Stomach (tissue), 19 donors: ENCODE measurements at places on chromosomes 2 and 18. TPM values are rescaled to one million over a fixed set of nuclear protein-coding genes. Genes with fewer than 3 reads are reported as not detected.
A peak's percentile ranks its signal among the peaks of the same experiment; 100 is the strongest.

Gene CDCA7
- polyA plus RNA-seq = 1.9 TPM

Gene COL6A3
- polyA plus RNA-seq = 12.0 TPM

Gene SOX11
- polyA plus RNA-seq = 0.06 TPM

Gene TNS1
- 18.5 TPM for polyA plus RNA-seq

Gene PLB1
- 3.1 TPM for polyA plus RNA-seq

Gene PLA2R1
- polyA plus RNA-seq = 3.9 TPM

Gene CNTNAP5
- not detected for polyA plus RNA-seq

DNA sequence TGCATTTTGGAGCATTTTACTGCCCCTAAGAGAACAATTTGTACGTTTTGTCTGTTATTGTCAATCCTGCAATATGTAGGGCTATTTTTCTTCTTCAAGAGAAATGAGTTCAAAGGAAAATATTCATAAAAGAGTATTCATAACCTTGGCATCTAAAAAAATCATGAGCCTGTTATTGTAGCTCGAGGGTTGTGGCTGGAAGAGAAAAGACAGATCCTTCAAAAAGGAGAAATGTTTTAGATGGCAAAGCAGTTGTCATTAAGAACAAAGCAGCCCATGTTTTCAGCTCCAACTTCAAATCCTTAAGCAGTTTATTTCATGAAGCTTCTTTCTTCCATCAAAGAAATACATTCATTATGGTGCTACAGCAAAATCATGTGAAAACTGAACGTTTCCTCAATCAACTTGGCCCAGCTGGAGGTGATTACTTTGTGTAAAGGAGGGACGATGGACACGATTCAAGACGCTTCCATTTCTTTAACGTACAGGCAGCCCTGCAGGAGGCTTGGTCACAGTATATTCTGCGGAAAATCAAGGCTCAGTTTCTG is 31.4 kb downstream of the QPCT start:
- H3K4me1 ChIP-seq = no peaks in the 10 kb centered on the region
- no peak overlapping the region for H3K27ac ChIP-seq
- no peak overlapping the region for H3K4me3 ChIP-seq
- H3K27me3 ChIP-seq = no peaks in the 10 kb centered on the region

DNA sequence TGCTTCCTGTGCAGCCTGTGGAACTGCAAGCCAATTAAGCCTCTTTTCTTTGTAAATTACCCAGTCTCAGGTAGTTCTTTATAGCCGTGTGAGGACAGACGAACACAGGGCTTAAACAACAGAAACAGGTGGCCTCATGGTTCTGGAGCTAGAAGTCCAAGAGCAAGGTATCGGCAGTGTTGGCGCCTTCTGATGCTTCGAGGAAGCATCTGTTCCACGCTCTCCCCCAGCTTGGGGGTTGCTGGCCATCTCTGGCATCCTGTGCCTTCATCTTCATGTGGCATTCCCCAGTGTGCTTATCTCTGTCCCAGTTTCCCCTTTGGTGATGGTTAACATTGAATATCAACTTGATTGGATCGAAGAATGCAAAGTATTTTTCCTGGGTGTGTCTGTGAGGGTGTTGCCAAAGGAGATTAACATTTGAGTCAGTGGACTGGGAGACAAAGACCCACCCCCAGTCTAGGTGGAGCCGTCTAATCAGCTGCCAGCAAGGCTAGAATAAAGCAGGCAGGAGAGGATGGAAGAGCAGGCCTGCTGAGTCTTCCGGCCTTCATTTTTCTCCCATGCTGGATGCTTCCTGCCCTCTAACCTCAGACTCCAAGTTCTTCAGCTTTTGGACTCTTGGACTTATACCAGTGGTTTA is 287.6 kb downstream of the PHLPP1 start:
- H3K4me1 ChIP-seq = no peaks in the 10 kb centered on the region
- H3K36me3 ChIP-seq = no peaks in the 10 kb centered on the region
- DNase-seq = no peak
- no peaks in the 10 kb centered on the region for H3K27me3 ChIP-seq

DNA sequence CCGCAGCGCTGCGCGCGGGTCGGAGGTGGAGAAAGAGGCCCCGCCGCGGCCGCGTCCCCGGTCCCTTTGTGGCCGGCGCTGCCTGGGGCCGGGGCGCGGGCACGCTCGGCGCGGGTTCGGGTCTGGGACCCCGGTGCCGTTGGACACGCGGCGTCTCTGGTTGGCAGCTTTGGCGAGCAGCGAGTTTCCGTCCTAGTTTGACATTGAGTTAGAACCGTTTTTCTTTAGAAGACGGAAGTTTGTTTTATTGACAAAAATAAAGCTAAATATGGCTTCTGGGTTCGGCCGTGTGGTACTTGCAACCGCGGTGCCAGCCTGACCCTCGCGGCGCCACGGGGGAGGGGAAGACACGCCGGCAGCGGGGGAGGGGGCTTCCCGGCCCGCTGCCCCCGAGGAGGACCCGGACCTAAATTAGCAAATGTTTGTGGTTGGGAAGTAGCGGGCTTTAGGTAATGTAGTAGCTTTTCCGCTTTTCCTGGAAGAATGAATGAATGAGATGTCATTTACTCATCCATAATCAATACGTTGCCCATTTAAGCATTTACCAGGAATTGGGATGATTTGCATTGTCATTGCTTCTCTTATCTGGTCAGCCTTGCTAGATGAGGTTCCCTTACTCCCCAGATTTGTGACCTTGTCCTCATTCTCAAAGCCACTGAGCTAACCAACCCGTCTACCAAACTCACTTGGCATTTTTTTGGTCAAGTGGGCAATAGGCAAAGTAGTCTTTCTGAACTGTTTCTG is 530 bp downstream of the GALNT1 start:
- no peak for DNase-seq
- H3K4me1 ChIP-seq = peaks cover 33% of the 10 kb centered on the region
- no peaks in the 10 kb centered on the region for H3K27me3 ChIP-seq

GRCh38 chr2:99841749-99842148 is 300.6 kb downstream of the AFF3 start:
- no peak for DNase-seq
- H3K4me3 ChIP-seq = no peak overlapping the region
- H3K4me1 ChIP-seq = no peaks in the 10 kb centered on the region
- H3K36me3 ChIP-seq = no peaks in the 10 kb centered on the region
- no peak overlapping the region for H3K27ac ChIP-seq

- H3K4me1 ChIP-seq = no peaks in the 10 kb centered on the region
- H3K4me3 ChIP-seq = no peak overlapping the region
- no peak overlapping the region for H3K27ac ChIP-seq
- no peak for DNase-seq
- no peaks in the 10 kb centered on the region for H3K27me3 ChIP-seq
These were observed 291.1 kb downstream of the CCDC102B start for GRCh38 chr18:69088973-69089372.

GRCh38 chr2:188085421-188085820 is 206.3 kb upstream of the GULP1 start:
- H3K27me3 ChIP-seq = no peaks in the 10 kb centered on the region
- no peak overlapping the region for H3K4me3 ChIP-seq

- no peaks in the 10 kb centered on the region for H3K36me3 ChIP-seq
- no peak overlapping the region for H3K27ac ChIP-seq
- H3K27me3 ChIP-seq = no peaks in the 10 kb centered on the region
- no peak for DNase-seq
- H3K4me1 ChIP-seq = no peaks in the 10 kb centered on the region
These were observed 17.2 kb upstream of the KLF7 start for GRCh38 chr2:207182911-207183310.

GRCh38 chr2:23554054-23554697 is 169.2 kb downstream of the KLHL29 start:
- H3K27me3 ChIP-seq = no peaks in the 10 kb centered on the region
- DNase-seq = peak; percentile 63
- H3K4me3 ChIP-seq = no peak overlapping the region
- peaks cover 6% of the 10 kb centered on the region for H3K4me1 ChIP-seq

DNA sequence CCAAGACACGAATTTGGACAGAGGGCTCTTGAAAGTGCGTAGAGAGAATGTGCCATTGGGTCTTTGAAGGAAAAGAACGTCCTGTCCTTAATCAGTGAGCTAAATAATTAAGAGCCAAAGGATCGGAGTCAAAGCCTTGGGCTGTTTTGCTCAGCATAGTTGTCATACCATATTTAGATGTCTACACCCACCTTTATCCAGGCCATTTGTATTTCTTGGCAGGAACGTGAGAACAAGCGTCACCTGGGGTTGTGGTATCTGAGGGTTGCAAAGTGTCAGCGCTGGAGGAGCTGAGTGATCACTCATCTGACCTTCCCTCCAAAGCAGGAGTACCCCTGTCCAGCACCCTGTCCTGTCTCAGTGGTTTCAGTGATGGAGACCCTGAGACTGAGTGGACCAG is 4.5 kb downstream of the LPIN1 start:
- no peaks in the 10 kb centered on the region for H3K27me3 ChIP-seq
- peak overlapping the region; percentile 34 for H3K27ac ChIP-seq
- H3K4me1 ChIP-seq = peaks cover 50% of the 10 kb centered on the region
- no peak for DNase-seq
- H3K36me3 ChIP-seq = no peaks in the 10 kb centered on the region

DNA sequence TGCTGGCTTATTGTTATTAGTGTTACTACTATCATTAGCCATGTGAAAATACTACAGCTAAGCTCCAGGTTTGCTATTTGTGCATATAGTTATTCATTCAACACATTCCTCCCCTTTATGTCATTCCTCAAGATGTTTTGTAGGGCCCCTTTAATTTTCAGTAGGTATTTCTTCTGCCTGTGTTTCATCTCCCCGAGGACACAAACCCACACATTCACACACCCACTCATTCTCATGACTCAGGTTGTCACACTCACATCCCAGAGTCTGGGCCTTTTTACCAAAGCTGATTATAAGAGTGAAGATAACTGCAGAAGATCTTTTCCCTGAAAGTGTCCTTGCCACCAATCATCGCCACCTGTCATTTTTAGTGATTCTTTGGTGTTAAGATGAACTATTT is 68.6 kb upstream of the SPOPL start:
- H3K27ac ChIP-seq = no peak overlapping the region
- no peak for DNase-seq
- H3K27me3 ChIP-seq = no peaks in the 10 kb centered on the region
- H3K4me1 ChIP-seq = no peaks in the 10 kb centered on the region
- no peak overlapping the region for H3K4me3 ChIP-seq

DNA sequence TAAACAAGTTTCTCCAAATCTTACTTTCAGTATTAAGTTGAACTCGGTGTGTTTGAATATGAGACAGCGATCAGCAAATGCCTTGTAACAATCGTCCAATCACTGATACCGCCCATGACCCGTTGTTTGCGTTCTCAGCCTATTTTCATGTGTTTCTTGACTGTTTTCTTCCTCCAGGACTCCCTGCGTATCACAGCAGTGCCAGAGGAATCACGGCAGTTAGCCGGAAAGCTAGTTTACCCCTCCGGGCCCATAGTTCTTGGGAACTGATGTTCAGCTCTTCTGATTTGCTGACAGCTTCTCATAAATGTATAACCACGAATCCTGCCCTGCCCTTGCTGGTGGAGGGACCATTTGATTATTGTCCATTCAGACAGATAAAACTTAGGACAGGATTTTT is 42.2 kb upstream of the TPO start:
- no peaks in the 10 kb centered on the region for H3K4me1 ChIP-seq
- H3K4me3 ChIP-seq = no peak overlapping the region
- no peaks in the 10 kb centered on the region for H3K27me3 ChIP-seq
- H3K36me3 ChIP-seq = no peaks in the 10 kb centered on the region
- H3K27ac ChIP-seq = no peak overlapping the region

DNA sequence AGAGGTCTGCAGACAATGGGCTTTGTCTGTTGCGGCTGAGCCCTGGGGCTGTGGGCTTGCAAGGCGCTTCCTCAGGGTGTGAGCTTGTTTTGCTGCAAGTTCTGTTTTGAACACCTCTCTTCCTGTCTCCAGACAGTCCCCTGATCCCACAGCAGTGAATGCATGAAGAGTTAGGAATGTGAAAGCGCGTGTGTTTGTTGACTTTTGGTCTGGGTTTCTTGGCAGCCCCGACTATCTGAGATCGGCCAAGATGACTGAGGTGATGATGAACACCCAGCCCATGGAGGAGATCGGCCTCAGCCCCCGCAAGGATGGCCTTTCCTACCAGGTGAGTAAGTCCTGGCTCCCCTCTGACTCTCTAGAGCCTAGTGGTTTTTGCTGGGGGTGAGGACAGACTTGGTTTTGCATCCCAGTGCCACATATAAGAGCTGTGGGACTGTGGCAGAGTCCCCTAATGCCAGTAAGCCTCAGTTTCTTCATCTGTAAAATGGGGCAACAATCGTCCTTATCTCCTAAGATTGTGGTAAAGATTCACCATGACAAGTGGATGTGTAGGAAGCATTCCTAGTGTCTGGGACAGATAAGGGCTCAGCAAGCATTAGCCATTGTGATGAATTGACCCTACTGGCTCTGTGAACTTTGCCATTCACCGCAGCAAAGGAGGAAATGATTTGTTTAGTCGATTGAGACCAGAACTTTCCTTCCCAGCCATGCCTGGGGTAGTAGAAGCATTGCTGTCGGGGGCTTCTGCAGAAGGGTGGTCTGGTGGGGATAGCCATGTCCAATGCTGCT is 3.0 kb downstream of the LBH start:
- peaks cover 31% of the 10 kb centered on the region for H3K4me1 ChIP-seq
- H3K4me3 ChIP-seq = peak overlapping the region; percentile 74
- peak; percentile 35 for DNase-seq
- H3K27ac ChIP-seq = peak overlapping the region; percentile 29
- H3K27me3 ChIP-seq = no peaks in the 10 kb centered on the region

DNA sequence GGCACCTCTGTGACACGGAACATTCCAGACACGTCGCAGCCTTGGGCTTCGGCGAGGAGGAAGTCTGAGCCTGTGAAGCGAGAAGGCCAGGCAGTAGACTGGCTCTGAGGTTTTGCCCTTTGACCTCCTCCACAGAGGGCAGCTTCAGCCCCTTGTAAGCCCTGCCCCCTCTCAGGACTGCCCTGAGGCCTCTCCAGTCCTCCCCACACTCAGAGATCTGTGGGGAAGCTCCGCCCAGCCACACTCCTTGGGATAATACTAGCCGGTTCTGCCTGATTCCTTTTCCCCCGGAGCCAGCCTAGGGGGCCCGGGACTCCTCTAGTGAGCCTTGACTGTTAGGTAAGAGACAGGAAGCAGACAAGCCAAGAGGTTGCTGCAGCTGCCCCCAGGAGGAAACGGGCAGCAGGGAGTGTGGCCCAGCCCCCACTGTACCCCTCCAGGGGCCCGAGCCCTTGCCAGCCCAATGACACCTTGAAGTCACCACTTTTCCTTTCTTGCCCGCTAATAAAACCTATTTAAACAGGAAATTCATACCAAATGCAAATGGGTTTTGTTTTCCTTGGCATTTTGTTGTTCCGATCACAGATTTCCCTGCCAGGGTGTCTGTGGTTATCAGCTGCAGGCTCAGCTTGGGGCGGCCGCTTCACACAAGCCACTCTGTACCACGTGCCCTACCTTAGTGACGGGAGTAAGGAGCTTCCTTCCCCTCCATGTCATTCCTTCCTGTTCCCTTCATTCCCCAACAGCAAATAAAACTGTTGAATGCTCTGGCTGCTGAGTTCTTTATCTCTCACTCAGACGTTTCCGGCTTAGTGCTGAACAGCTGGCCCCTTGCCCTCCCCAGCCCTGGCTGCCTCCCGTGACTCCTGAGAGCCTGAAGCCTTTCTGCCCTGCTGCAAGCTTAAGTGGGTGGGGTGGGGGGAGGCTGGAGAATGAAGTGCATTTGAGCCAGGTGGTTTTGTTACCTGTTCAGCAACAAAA is 124.7 kb downstream of the CABLES1 start:
- peak; percentile 89 for DNase-seq
- H3K4me1 ChIP-seq = peaks cover 31% of the 10 kb centered on the region
- H3K36me3 ChIP-seq = peaks cover 35% of the 10 kb centered on the region
- no peaks in the 10 kb centered on the region for H3K27me3 ChIP-seq
